ENCODE measurements at places on chromosomes 1 and 21.

DNA sequence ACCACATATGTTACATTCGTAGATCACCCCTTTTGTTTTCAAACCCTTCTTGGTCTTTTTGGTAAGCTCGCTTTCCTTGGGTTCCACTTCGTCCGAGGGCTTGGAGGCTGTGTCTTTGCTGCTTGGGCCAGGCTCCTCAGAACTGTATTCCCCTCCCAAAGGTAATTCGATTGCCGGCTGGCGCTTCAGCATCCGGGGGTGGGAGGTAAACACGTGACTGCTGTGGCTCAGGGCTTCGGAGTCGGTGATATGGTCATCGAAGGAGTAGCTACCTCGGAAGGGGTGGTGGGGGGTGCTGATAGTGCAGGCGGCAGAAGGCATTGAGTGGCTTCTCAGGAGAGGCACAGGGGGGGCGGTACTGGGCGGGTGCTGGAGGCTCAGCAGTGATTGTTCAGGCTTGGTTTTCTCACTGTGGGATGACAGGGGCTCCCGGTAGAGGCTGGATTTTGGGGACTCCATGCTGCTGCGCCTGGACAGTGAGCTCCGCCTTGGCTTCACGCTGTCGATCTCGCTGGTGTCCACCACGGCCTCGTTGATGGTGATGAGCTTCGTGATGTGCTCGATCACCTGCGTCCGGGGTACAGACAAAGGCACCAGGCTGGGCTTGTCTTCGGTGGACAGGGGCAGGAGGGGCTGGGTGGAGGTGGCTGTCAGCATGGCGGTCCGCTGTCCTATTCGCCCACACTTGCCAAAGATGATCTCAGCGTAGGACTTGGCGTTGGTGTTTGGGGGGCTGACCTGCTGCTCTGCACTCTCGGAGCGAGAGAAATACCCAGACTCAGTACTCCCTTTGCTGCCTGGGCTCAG, 98.6 kb upstream of the EDN2 start:
- DNase-seq = no peak

DNA sequence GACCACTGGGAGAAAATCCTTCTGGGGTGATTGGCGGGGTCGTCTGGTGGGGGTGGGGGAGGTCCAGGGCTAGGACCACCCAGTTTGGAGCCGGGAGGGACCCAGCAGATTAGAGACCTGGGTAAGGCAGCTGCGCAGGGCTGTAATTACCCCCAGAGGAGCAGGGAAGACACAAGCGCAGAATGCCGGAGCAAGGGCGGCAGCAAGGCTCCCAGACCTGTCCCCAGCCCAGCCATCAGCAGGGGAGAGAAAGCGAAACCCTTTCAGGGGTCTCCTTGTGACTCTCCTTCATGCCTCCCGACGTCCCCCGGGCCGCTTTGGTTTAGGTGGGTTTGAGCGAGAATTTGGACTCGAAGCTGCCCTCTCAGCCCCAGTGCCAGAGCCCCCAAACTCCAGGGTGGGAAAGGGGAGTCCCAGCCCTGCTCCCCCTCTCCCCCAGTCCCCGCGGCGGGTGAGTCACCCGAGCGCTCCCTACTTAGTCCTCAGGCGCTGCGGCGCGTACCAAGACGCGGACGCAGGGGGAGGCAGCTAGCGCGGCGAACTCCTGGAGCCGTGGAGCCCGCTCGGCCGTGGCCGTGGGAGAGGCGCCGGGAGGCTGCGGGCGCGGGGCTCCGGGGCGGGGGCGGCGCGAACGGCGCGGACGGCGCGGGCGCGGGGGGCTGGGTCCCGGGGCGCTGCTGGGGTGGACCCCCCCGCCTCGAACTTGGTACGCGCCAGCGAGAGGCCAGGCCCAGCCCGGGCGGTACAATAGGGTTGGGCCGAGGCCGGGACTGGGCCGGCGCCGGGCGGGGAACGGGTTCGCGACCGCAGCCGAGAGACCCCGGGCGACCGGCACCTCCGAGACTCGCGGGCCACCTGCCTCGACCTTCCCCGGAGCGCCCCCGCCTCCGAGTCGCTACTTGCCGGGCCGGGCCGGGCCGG, at the start of gene MAP7D1:
TSS of gene MAP7D1 (plus strand) at position 753 of the 921 bp plus-strand sequence. CDS start 258 bp downstream, outside the sequence.
- DNase-seq = peak; percentile 86

DNA sequence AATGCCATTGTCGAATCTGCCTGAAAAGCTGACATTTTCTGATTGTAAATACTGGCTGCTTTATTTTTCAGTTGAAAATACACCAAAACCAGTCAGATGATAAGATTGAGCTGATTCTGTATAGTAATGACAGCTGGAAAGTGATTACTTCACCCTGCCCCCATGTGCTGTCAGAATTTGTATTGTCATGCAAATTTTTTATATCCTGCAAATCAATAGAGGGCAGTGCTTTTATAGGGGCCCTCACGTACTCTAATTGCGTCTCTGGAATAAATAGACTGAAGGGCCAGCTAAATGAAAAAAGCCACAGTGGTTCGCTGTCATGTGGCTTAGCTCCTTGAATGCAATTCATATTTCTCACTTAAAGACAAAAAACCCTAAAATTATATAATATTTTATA, 208.6 kb downstream of the LHX8 start:
- DNase-seq = no peak

GRCh38 chr1:221706876-221707582, 34.9 kb downstream of the DUSP10 start:
- no peak for DNase-seq

DNA sequence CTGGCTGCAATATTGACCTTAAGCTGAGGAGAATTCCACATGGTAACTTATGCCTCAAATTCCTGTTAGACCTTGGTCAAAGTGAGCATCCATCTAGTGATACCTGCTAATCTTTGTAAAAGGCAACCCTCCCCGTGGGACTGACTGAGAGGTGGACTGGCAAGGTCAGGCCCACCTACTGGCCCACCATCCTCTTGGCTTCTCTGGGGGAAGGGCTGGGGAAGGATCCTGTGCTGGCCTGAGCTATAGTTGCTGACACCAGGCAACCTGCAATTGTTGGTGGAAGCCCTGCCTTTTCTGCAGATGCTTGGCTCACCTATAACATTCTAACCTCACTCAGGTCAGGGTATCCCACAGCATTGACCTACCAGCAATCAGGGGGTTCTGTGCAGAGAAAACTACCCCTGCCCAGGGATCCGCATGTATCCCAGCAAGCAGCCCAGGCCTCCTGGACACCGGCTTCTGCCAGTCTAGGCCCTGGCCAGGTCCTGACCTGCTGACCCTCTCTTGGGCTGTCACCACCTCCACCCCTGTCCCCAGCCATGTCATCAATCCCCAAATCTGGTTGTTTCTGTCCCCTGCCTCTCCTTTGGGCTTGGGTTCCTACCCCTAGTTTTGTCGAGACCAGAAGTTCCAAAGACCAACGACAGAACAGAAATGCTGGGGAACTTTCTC, 108.1 kb upstream of the EDN2 start:
- DNase-seq = no peak

Data from stimulated activated CD4-positive, alpha-beta T cell treated with anti-CD3 and anti-CD28 coated beads, Interleukin-4, amount 100 ng/mL, for 1 hour (primary cell).